Neural progenitor cell (in vitro differentiated cells): ENCODE measurements at places on chromosomes 6 and 20.

GRCh38 chr20:51385646-51386530 is 156.6 kb downstream of the NFATC2 start:
- peak; percentile 66 for DNase-seq

DNA sequence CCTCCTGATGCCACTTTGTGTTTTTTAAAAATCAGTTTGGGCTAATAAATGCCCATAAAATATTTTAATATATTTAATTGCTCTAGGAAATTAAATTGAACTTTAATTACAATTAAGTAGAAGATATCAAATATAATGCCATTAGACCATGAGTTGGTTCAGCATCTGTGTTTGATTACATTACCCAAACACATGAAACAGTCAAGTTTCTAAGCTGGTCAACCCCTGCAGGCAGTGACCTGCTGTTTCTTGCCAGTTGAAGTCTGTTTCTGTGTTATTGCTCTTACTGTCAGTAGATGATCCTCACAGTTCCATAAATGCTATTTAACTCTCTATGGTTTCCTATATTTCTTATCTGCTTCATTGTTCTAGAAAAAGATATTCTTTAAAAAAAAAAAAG is 9.7 kb upstream of the TENT5A start:
- no peak for DNase-seq

DNA sequence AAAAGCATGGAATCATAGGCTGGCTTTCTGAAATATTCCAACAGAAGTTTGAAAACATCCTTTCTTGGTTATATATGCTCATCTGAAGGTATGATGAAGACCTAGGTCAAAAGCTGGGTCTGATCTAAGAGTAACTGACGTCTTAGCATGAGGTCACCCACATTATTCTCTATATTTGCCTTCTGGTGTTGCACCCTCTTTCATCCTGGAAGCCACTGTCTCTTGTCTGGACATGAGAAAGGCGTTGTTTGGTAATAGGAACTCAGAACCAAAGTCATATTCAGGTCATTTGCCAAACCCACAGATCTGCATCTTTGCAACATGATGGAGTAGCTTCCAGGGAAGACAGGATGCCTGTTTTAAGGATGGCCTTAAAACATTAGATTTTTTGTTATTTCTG is 17.6 kb downstream of the GABRR1 start:
- DNase-seq, result no peak

DNA sequence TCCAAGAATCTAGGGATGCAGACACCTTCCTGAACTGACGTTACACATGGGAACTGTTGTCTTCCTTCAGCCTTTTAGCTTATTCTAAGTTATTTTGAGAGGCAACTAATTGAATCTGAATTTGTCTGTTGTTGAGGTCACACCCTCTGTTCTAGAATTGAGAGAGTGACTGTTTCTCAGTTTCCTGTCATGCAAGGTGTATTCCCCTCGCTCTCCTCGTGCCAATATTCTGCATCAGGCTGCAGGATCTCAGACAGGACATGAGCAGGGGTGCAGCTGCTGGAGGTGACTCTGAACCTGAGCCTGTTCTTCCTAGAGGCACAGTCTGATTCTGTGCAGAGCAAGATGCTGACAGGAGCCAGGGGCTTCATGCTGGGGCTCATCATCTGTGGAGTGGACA is 52.5 kb downstream of the HLA-DPB1 start:
- DNase-seq, result no peak

DNA sequence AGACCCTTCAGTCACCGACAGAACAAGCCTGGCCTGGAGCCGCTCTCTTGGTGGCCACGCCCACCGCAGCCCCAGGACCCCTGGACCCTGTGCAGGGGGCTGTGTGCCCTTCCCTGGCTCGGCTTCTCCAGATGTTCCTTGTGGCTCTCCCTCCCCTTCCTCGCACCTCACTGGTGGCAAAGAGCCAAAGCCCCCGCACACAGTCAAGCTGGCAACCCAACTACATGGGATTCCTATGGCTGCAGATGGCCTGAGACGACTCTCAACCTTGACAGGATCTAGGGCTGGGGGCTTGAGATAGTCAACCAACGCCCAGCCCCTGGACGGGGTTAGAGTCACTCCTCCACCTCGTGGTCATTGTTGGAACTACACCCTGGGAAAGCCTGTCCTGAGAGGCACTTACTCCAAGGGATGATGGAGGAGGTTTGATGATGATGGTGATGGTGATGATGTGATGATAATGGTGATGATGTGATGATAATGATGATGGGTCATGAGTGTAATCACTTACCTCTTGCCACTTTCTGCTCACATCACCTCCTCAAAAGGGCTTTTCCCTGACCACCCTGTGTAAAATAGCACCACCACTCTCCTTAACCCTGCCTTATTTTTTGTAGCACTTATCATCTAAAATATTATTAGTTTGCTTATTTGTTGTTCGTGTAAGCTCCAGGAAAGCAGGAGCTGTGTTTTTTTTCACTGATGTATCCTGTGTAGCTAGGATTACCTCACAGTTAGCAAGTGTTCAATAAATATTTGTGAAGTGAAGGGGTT is 278.4 kb downstream of the LRFN2 start:
- peak; percentile 89 for DNase-seq

DNA sequence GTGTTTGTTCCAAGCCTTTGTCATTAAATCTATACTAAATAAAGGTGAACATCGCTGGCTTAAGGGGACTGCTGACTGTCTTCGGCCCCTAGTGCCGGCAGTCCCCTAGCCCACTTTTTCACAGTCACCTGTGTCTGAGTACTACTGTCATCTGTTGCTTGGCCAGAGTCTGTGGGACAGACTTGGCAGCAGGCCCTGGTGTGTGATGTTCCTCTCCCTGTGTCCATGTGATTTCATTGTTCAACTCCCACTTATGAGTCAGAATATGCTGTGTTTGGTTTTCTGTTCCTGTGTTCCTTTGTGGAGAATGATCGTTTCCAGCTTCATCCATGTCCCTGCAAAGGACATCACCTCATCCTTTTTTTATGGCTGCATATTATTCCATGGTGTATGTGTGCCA is 133.4 kb downstream of the HAO1 start:
- DNase-seq, result no peak

DNA sequence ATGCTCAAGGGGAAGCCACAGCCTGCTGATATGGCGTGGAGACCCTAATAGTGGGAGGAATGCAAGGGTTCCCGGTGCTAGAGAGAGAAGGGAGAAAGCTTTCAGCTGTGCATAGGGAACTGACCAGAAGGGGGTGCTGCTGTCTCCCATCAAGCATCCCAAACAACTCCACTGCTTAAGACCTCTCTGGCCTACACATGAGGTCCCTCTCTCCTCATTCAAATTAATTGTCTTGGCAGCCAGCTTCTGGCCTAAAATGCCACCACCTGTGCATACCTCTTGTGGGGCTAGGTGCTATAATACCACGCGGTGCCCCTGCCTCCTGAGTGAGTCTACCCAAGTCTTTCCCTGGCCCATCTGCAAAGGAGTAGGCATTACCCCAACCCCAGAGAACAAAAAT is 14.5 kb downstream of the ADISSP start:
- DNase-seq, result peak; percentile 85

GRCh38 chr20:3037654-3038053 is 5.8 kb upstream of the GNRH2 start:
- DNase-seq, result no peak

GRCh38 chr6:27296106-27296783 is 15.8 kb downstream of the POM121L2 start:
- DNase-seq, result peak; percentile 91

DNA sequence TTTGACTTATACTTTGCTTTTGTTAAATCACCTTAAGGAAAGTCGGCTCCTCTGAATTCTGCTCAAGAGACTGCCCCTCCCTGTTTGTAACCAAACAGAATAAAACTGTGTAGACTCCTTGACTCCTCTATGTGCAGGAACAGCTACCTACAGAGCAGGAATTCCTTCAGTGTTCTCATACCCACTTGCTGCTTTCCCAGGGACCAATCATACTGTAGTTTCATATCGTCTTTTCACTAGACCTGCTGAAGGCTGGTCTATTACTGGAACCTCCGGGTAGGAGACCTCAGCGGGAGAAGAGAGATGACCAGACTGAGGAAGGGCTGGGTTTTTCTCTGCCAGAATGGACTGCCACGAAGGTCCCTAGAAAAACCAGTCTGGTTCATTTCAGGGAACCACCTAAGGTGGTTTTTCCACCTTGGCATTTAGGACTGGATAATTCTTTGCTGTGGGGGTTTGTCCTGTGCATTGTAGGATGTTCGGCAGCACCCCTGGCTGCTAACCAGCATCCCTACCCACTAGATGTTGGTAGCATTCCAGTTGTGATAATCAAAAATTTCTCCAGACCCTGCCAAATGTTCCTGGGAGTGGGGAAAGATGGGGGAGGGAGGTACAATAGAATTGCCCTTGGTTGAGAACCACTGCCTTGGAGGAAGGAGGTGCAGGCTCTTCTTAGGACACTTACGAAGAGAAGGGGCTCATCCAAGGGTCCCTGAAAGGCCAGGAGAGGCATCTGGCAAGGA is 80.5 kb downstream of the DNAAF9 start:
- DNase-seq, result no peak

DNA sequence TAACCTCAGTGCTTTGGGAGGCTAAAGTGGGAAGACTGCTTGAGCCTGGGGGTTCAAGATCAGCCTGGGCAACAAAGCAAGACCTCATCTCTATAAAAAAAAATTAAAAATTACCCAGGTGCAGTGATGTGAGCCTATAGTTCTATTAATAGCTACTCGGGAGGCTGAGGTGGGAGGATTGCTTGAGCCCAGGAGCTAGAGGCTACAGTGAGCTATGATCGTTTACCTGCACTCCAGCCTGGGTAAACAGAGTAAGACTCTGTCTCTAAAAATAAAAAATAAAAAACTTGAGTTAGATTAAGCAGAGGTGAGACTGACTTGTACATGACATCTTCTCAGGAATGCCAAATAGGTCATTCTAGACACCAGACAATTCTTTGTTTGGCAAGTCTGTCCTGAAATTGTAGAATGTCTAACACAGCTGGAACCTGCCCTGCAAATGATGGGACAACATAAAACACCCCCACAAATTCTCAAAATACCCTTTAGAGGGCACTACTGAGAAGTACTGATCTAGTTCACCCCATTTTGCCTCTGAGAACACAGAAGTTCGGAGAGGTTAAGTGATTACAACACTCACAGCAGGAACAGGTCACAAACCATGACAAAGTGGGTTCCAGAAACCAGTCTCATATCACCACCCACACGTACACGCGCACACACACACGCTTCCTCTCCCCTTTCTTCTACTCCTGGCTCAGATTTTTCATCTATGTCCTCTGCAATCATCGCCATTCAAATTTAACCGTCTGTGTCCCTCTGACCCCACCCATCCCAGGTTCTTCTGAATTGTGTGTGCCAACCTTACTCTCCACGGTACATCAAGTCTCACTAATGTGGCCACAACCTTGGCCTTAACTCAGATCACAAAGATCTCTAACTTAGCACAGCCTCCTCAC is 38.3 kb downstream of the ARHGAP18 start:
- peak; percentile 33 for DNase-seq

GRCh38 chr6:20691185-20691584 is 156.9 kb downstream of the CDKAL1 start:
- DNase-seq, result no peak

DNA sequence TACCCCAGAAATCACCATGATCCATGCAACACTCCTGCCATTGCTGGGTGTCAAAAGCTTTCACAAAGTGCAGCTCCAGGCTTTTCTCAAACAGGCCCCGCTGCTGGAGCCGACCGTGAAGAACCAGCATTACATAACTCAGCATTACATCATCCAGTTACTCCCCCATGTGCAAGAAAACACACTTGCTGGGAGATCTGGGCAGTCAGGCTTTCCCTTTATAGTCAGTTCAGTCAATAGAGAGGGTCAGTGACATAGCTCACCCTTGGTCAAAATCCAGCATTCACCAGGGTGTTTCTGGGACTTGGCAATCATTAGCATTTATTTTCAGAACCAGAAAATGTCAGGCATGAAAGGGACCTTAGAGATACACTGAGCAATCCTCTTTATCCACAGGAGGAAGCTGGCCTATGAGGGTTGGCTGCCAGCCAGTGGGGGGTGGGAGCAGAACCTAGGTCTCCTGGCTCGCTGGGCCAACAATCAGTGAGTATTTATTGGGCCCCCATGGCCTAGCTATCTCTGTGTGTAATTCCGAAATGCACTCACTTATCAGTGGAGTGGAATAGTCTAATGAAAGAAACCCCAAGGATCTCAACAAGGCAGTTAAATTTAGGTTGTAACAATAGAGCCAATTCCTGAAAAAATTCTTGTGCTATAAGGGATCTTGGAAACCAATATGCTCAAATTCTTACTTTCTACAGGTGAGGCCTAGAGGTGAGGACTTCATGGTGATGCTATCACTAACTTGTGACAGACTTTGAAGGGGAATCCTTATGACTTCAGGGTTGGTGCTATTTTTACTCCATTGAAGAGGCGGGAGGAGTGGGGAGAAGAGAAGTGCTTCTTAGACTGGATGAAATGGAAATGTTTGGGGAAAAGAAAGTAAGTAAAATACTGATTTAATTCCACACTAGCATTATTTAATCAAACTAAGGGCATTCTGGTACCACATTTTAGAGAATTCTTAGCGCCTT is 54.6 kb downstream of the LYRM4 start:
- DNase-seq, result no peak

GRCh38 chr20:35307666-35308653 is 15.7 kb upstream of the FAM83C start:
- no peak for DNase-seq

DNA sequence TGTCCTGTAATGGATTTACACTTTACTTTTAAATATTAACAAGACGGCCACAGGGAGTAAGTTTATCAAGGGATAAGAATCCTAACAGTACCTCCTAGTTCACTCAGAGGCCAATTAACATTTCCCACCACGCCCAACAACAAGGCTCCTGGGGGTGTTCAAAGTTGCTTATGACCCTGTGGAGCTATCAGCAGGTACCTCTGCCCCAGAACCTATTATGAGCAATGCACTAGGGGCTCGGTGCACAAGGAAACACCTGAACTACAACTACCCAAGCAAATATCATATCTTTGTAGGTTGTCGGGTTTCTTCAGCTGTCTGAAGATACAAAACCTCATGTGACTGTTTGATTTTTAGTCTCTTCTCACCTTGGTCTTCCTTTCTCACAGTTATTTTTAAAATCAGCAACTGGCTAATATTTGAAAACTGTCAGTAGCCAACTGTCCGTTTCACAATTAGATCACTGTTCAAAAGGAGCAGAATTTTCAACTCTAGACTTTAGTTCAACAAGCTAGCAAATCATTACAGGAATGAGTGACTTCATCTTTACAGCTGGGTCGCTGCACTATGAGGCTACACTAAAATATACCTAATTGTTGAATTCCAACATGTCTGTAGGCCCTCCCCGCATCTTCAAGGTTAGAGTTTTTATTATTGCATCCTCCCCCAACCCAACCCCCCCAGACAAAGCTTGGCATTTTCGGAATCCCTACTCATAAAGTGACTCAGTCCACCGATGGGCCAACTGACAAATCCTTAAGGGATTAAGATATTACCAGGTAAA is 38.1 kb downstream of the B4GALT5 start:
- no peak for DNase-seq

- DNase-seq, result no peak
Measured at GRCh38 chr6:35448191-35448590, 3.9 kb upstream of the FANCE start.

DNA sequence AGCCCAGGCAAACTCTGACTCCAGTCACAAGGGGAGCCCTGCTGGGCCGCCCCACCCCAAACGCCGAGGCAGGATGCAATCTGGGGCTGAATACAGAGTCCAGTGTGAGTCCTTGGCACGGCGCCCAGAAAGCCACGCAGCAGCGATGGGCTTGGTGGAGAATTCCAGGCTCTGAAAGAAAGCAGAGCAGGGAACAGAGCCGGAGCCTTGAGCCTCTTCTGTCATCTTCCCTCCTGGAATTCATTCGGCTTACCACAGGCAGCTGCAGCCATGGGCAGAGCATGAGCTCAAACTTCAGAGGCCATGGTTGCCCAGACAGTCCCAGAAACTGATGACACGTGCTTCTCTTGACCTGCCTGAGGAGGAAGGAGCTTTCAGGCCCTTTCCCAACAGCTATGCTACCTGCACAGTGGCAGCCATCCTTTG is 441.1 kb upstream of the JARID2 start:
- DNase-seq, result no peak
